ENCODE measurements at places on chromosomes 12 and 14.

- DNase-seq: no peak
Observed at GRCh38 chr12:107610021-107610859, 75.4 kb upstream of the PWP1 start.

DNA sequence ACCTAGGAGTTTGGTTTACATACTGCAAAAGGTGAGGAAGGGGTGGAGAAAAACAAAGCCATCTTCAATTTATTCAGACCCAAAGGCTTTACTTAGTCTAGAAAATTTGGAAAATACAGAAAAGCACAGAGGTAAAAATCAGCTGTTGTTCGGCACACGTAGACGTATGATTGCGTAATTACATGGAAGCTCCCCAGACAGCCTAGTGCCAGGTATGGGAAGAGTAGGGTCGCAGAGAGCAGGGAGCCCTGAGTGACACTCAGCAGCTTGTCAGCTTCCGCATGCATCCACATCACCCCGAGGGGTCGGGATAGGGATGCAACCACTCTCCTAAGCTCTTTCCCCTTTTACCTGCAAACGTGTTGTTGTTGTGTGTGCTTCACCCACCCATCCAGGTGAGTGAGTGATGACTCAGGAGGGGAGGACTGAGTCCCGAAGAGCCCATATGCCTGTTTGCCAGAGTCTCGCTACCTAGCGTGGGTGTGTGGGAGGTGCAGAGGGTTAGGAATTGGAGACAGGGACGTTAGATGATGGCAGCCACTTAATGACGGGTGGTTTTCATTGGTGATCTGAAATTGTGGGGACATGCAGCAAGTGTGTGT is 20.1 kb downstream of the PIWIL1 start:
- no peak for DNase-seq

- no peak for DNase-seq
Observed at GRCh38 chr12:9895215-9895971, 14.1 kb downstream of the KLRF2 start.

DNA sequence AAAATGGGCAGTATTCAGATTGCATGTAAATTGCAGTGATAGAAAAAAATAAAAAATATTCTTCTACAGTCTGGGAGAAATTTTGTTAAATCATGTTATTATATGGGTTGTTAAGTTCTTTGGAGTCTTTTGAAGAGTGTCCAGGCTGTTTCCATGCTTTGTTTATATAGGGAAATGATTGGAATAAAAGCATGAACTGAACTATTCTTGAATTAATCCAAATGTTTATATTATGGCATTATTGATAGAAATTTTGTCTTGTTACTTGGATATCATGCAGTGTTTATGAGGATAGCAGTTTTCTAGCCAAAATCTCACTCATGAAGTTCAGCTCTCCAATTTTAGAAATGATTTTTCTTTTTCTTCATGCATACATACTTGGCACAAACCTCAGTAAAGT is 108.2 kb upstream of the NAV3 start:
- DNase-seq: no peak

DNA sequence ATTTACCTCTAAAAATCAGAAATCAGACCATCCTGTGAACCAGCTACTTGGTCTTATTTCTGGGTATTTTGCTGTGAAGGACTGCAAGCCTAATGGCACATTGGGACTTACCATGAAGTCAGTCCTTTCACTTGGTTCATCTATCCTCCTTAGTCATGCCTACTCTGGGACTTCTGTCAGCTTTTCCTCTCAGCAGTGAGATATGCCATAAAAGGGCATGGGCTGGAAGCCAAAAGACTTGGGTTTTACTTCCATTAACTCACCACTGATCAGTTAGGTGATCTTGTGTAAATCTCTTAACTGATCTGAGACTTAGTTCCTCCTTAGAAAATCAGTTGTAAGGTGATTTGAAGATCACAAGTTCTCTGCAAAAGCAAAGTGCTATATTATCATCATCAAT is 116.5 kb downstream of the PAH start:
- no peak for DNase-seq

GRCh38 chr12:16581416-16581815 is 24.5 kb downstream of the LMO3 start:
- no peak for DNase-seq

GRCh38 chr12:53232646-53233461 is 845 bp upstream of the RARG start:
- peak; percentile 49 for DNase-seq

DNA sequence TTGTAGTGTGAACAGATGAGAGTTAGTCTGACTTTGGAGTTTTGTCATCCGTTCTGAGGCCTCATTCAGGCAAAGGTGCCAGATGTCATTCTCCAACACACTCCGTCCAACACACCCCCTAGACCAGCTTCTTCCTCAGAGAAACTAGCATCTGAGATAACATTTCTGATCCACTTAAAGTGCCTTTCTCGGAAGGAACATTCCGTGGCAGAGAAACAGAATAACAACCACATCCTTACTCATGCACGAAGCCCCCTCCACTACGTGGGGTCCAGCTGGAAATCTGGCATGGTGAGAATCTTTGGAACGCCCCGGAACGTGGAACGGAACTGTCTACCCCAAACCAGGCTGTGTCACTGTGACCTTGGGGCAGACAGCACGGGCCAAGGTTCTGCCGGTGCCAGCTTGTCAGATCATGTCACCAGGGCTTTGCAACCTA is 17.0 kb upstream of the BCL7A start:
- no peak for DNase-seq

- DNase-seq: no peak
Observed at GRCh38 chr12:42180990-42181596, 36.4 kb upstream of the GXYLT1 start.

DNA sequence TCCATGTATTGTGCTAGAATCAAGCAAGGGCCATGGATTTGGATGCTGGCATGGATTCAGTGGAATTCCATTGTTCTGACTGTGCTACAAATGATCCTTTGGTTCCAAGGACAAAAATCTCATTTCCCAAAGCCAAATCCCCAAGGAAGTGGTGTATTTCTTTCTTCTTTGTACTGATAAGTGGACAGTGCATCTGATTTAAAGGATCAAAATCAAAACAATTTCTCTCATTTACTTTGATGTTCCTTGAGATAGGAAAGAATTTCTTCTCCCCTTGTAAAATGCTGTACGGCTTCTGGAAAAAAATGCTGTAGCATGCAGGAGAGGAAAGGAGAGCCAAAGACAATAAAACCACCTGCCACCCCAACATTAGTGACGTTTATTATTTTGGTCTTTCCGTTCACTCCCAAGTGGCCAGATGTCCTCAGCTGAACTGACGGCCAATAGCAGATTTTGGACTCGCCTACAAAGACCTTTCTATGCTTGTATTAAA is 185.7 kb downstream of the PRKD1 start:
- DNase-seq: no peak

DNA sequence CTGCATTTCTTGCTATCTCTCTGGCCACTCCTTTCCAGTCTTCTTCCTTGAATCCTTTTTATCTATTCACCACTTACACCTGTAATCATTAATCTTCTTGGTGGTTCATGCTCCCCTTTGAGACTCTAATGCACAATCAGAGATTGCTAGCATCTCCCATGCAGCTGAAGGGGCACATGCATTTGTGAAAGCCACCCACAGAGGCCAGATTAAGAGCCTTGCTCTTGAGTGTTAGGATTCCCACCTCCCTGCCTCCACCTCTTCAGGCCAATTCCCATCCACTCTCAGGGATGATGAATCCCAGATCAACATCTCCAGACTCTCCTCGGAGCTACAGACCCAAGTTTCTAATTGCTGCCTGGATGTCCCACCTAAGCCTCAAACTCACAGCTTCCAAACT is 19.4 kb upstream of the KRT18 start:
- DNase-seq: no peak
